NCI-H187 (cell line): ENCODE measurements at places on chromosomes 7 and 10.

DNA sequence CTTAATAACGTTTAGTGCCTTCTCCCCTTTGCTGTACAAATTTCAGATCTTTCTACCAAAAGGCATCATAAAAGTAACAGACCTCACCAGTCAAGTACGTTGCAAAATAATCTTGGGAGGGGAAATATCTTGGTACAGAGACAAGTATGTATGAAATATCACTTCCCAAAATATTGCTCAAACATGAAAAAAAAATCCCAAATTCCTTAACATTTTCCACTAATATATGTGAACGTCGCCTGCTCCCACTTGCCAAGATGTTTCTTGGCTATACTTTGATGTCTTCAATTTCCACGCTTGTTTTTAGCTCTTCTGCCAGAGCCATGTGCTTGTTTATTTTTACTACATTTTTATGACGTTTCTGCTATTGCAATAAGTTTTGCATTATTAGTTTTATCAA is 223.5 kb downstream of the PLXNA4 start:
- DNase-seq = no peak

DNA sequence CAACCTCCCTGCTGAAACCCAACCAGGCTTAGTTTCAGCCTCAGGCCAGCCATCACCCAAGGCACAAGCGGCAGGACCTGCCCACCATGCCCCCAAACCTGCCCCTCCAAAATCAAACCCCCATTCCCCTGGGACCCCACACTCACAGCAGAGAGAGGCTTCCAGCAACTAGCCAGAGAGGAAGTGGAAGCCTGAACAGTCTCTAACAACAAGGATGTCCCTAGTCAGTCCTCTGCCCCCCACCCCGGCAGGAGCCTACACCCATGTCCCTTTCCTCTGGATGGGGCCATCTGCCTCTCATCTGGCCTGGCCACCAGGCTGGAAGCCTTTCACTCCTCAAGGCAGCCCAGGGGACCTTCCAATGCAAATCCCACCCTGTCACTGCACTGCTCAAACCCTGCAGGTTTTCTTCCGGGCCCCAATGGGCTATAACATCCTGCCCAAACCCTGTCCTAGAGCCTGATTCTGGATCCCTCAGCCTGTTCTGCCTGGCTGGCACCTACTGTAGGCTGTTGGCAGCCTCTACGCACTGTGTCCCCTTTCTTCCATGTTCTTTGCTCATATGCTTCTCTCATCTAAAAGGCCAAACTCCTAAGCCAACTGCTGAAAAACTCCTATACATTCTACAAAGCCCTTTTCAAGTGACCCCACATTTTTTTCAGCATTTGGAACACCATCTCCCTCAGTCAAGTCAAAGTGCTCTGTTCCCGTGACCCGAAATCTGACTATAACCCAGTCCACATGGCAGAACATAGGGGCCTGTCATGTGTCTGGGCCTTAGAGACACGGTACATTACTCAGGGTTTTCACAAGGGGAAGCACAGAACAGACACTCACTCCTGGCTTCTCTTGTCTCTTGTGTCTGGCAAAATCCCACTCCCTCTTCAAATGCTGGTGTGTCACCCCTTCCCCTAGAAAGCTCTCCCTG is 253.3 kb downstream of the TNS3 start:
- DNase-seq = no peak

DNA sequence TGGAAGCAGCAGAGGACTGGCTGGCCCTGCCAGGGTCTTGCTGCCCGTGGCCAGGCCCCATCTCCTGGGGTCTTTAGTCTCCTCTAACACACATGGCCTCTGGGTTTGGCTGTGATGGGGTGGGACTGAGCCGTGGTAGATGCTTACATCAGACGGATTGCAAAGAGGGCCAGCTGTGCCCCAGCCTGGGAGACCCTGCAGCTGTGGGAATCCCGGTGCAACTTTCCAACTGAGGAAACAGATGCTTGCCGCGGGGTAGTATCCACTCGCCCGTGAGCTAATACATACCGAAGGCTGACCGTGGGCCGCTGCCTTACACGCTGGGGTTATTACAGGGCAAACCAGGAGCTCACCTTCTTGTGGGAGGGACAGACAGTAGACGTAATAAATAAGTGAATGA is 24.1 kb upstream of the SH2B2 start:
- DNase-seq = no peak

DNA sequence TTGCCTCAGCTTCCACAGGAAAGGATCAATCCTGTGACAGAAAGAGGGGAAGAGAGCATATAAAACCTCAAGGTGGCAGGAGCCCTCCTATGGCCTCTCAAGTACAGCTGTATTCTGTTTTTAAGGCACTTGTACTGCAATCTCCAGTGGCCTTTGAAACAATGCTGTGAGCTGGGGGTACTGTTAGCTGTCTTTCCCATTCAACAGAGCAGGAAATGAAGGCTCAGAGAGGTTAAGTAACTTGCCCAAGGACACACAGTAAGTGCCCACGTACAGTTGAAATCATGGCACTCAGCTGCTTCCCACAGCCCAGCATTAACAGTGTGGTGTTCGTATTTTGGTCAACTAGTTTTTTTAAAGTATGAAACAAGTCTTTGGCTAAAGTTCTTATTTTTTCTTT is 34.0 kb downstream of the DUSP5 start:
- no peak for DNase-seq

GRCh38 chr10:46524472-46525176 is 31.8 kb downstream of the GPRIN2 start:
- no peak for DNase-seq
